Upper lobe of left lung (tissue), 6 donors: ENCODE measurements at places on chromosomes 11 and 22. TPM values are rescaled to one million over a fixed set of nuclear protein-coding genes. Genes with fewer than 3 reads are reported as not detected.

- H3K27me3 ChIP-seq: no peaks in the 10 kb centered on the region
- H3K4me3 ChIP-seq: no peak overlapping the region
- no peak overlapping the region for H3K27ac ChIP-seq
- DNase-seq: no peak
Measured at GRCh38 chr11:13042873-13043342, 33.8 kb downstream of the RASSF10 start.

- no peaks in the 10 kb centered on the region for H3K36me3 ChIP-seq
- no peaks in the 10 kb centered on the region for H3K27me3 ChIP-seq
- no peak overlapping the region for H3K27ac ChIP-seq
- peak; percentile 39 for DNase-seq
- H3K4me1 ChIP-seq: no peaks in the 10 kb centered on the region
Measured at GRCh38 chr11:88484873-88485621, 147.5 kb upstream of the CTSC start.

DNA sequence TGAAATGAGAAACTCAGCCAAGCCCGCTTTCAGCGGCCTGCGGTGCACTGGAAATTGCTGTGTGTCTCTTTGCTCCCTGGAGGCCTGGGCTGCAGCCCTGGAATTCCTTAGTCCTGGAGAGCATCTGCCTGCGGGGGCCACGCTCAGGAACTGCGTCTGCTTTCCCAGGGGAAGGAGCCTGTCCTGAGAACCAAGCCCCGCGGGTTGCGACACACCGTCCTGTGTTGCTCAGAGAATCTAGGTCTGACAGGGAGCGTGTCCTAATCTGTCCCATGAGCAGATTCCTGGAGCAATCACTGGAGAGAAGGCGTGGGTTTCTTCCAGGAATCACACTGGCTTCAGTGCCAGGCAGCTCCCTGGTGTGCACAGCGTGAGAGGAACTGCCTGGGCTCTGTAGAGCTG, 708.1 kb downstream of the BRD1 start:
- DNase-seq: no peak
- no peak overlapping the region for H3K4me3 ChIP-seq
- H3K36me3 ChIP-seq: no peaks in the 10 kb centered on the region
- H3K27me3 ChIP-seq: no peaks in the 10 kb centered on the region
- no peaks in the 10 kb centered on the region for H3K4me1 ChIP-seq

DNA sequence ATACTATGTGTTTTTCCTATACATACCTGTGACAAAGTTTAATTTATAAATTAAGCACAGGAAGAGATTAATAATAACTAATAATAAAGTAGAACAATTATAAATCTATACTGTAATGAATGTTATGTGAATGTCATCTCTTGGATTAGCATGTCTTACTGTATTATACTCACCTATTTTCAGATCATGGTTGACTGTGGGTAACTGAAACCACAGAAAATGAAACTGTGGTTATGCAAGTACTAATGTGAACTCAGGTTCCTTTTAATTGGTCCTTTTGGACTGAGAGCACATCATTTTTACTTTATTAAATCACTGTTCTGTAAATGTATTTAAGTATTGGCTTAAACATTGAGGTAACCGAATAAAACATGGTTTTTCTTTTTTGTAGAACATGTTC, 108.8 kb downstream of the PPP6R3 start:
- DNase-seq: no peak
- H3K36me3 ChIP-seq: peaks cover 24% of the 10 kb centered on the region
- H3K4me1 ChIP-seq: no peaks in the 10 kb centered on the region
- H3K27ac ChIP-seq: no peak overlapping the region

- peaks cover 6% of the 10 kb centered on the region for H3K4me1 ChIP-seq
- no peaks in the 10 kb centered on the region for H3K27me3 ChIP-seq
- H3K27ac ChIP-seq: peak overlapping the region; percentile 14
- no peak overlapping the region for H3K4me3 ChIP-seq
- no peak for DNase-seq
Measured at GRCh38 chr22:28112548-28113043, 193.5 kb upstream of the PITPNB start.

- no peak overlapping the region for H3K27ac ChIP-seq
- no peaks in the 10 kb centered on the region for H3K4me1 ChIP-seq
- no peaks in the 10 kb centered on the region for H3K27me3 ChIP-seq
- no peaks in the 10 kb centered on the region for H3K36me3 ChIP-seq
- peak; percentile 37 for DNase-seq
- no peak overlapping the region for H3K4me3 ChIP-seq
Measured at GRCh38 chr22:37387793-37388192, 39.5 kb downstream of the ELFN2 start.

- no peaks in the 10 kb centered on the region for H3K36me3 ChIP-seq
- no peaks in the 10 kb centered on the region for H3K27me3 ChIP-seq
- H3K27ac ChIP-seq: no peak overlapping the region
- H3K4me3 ChIP-seq: no peak overlapping the region
Measured at GRCh38 chr11:134847083-134847715, 435.2 kb upstream of the B3GAT1 start.

GRCh38 chr11:77191429-77191822, 63.4 kb downstream of the MYO7A start:
- no peaks in the 10 kb centered on the region for H3K36me3 ChIP-seq
- no peak for DNase-seq
- no peak overlapping the region for H3K4me3 ChIP-seq
- no peaks in the 10 kb centered on the region for H3K27me3 ChIP-seq

GRCh38 chr22:27075028-27075678, 417.8 kb downstream of the MIAT start:
- no peak overlapping the region for H3K4me3 ChIP-seq
- no peaks in the 10 kb centered on the region for H3K27me3 ChIP-seq

DNA sequence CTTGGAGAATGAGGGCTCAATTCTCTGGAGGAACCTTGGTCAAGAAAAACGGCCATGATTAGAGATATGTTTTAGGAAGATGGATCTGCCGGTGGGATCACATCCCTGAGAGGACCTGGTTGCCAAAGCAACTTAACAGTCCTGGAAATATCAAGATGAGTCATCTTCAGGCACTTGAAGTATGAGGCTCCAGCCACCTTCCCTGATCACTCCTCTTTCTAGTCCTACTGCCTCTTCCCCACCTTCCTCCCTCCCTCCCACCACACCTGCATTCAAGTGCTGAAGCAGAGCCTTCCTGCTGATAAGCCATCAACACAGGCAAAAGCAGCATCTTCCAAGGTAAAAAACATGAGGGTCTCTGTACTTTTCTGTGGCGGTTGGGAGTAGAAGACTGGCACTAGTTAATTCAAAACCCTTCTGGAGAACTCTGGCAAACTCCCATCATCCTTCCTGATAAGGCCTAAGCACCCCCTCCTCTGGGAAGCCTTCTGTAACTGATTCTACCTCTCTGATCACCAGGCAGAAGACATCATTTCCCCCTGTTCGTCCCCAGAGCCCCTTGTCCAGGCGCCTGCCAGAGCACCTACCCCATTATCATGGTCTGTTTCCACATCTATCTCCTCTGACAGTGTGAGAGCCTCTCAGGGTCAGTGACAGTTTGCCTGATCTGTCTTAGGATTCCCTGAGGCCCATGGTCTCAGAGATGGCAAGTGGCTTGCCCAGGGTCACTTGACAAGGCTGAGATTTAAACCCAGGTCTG, 79.8 kb downstream of the CLPB start:
- no peak for DNase-seq
- H3K27me3 ChIP-seq: no peaks in the 10 kb centered on the region
- no peaks in the 10 kb centered on the region for H3K36me3 ChIP-seq
- H3K4me3 ChIP-seq: no peak overlapping the region
- peaks cover 6% of the 10 kb centered on the region for H3K4me1 ChIP-seq
- H3K27ac ChIP-seq: no peak overlapping the region

- no peaks in the 10 kb centered on the region for H3K27me3 ChIP-seq
- H3K4me1 ChIP-seq: peaks cover 91% of the 10 kb centered on the region
- no peaks in the 10 kb centered on the region for H3K36me3 ChIP-seq
- no peak overlapping the region for H3K27ac ChIP-seq
- DNase-seq: no peak
- no peak overlapping the region for H3K4me3 ChIP-seq
Measured at GRCh38 chr11:128732471-128733277, 38.8 kb downstream of the FLI1 start.

- peaks cover 27% of the 10 kb centered on the region for H3K4me1 ChIP-seq
- H3K27me3 ChIP-seq: no peaks in the 10 kb centered on the region
- no peak overlapping the region for H3K4me3 ChIP-seq
- no peak overlapping the region for H3K27ac ChIP-seq
- peaks cover 61% of the 10 kb centered on the region for H3K36me3 ChIP-seq
Measured at GRCh38 chr11:211741-212140, 4.2 kb downstream of the RIC8A start.

CREB3L1 gene
- 19.9 TPM for total RNA-seq

FAM180B gene
- not detected for total RNA-seq

C1QTNF5 gene
- total RNA-seq: 18.0 TPM

ARHGAP20 gene
- total RNA-seq: 7.2 TPM

NLRP14 gene
- total RNA-seq: not detected

TRIM49C gene
- total RNA-seq: not detected
